Occipital lobe (tissue), 3 donors: ENCODE measurements at places on chromosomes 3 and 15. TPM values are rescaled to one million over a fixed set of nuclear protein-coding genes. Genes with fewer than 3 reads are reported as not detected.

DNA sequence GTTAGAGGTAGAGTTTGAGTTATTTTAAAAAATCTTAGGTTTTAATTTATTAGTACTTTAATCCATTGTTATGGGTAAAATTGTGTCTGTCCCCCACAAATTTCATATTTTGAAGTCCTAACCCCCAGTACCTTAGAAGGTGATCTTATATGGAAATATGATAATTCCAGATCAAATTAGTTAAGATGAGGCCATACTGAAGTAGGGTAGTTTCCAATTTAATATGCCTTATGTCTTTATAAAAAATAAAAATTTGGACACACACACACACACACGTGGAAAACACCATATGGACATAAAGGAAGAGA lies 18.6 kb upstream of the ADGRG7 start:
- DNase-seq: no peak

- DNase-seq: no peak
These were observed 52.8 kb downstream of the PPM1L start for GRCh38 chr3:160808838-160809237.

GRCh38 chr3:158709666-158710083 lies 22.6 kb downstream of the RARRES1 start:
- DNase-seq: no peak

- no peak for DNase-seq
These were observed 47.1 kb downstream of the PDIA5 start for GRCh38 chr3:123113889-123114450.

DNA sequence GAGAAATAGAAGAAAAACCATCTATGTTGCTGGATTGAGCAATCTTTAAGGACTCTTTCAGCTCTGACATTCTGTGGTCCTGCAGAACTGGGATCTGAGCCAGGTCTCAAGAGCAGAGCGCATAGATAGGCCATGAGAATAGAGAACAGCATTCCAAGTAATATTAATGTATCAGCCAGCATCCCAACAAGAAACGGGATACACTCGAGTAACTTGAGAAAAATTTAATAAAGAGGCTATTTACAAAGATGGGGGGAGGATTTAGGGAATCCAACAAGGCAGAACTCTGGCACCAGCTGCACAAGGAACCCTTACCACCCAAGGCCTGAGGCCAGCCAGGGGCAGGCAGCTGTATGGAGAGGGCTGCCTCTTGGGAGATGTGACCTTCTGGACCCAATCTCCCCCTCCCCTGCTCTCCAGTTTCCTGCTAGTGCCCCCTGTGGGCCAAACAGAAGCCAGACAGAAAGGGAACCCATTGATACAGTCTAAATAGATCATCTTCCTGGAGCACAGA lies 8.2 kb downstream of the TMOD2 start:
- DNase-seq: no peak

DNA sequence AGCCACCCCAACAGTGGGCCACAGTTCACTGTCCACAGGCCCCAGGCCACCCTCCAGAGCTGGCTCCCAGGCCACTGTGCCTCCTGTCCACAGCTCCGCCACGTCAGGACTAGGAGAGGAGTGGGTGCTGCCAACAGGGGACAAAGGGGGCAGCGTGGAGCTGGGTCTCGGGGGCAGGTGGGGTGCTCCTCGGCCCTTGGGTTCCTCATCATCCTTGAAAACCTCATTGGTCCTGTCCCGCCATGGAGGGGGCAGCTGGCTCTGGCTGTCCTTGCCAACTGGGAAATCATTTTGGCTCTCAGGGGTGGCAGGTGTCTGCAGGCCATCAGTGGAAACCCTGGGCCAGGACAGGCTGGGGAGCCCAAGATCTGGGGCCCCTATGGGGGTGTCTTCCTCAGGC lies 45.2 kb downstream of the ADAMTS7 start:
- no peak for DNase-seq

- DNase-seq: no peak
These were observed 12.6 kb upstream of the RTP3 start for GRCh38 chr3:46484911-46485778.

DNA sequence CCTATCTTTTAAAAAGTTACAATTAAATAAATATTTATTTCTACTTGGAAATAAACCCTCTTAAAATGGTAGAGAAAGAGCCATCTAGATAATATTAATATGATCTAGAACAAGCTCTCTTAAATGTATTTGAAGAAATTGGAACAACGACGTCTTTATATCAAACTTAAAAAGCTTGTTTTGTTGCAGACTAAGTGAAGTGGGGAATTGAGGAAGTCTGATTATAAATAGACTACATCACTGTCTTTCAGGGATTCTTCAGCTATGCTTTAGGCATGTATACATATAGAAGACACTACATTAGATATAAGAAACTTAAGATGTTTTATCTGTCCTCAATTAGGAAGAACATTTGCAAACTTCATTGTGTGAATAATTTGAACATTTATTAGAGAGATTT lies 1.8 kb downstream of the BCHE start:
- DNase-seq: no peak

DNA sequence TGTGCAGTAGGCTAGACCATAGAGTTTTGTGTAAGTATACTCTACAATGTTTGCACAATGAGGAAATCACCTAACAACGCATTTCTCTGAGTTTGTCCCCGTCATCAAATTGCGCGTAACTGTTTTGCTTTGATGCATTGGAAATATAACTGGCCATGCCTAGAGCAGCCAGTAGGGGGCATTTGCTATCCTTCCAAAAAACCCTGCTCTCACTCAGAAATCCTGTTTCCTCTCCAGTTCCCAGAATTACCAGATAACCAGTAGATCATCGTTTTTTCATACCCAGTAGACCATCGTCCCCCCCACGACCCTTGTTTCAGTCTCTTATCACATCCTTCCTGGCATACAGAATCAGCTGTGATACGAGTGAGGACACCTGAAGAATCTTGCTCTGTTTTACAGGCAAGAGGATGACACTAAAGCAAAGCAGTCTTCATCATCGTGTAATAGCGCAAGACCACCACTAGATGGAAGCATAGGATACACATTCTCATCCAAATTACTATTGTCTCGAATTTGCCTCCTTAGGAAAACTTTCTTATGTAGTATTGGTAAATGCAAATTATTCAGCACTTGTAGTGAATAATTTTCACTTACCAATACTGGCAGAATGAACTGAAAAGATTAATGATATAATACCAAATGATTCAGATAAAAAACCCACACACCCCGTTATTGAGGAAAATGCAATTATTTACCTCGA lies 4.4 kb upstream of the GABRR3 start:
- peak; percentile 61 for DNase-seq

DNA sequence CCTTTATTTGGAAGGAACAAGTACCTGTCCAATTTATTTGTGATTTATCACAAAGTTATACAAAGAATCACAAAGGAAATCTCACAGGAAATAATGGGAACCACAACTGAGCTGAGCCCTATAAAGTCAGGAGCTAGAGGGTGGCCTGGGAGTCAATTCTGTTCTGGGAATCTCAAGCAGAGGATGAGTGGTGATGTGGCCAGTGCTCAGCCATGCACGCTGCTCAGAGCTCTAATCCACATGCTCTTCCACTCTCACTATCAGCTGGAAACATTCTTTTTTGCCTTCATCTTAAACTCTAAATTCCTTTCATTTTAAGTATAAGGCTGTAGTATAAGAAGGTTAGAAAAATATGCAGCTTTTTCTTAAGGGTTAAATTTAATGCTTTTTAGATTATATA lies 36.6 kb downstream of the UACA start:
- no peak for DNase-seq

GRCh38 chr3:184160456-184160855 lies 5.3 kb downstream of the DVL3 start:
- DNase-seq: no peak

DNA sequence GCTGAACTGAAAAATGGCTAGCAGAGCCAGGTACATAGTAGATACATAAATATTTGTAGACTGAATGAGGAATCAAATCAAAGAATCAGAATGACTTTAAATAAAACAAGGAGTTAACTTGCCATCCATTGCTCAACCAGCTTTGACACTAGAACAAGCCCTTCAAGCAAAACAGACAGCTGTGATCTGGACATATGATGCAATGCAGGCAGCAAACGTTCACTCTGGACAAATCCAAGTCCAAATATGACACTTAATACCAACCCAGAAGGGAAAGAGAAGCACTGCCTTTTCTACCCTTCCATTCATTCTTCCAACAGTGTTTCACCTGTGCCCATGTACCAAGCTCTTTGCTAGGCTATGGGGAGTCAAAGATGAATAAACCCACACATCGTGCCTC lies 4.5 kb downstream of the THRB start:
- DNase-seq: no peak

- no peak for DNase-seq
These were observed 123.1 kb upstream of the UMPS start for GRCh38 chr3:124607163-124607562.

GRCh38 chr3:98564282-98565005 lies 29.0 kb downstream of the CPOX start:
- no peak for DNase-seq

DNA sequence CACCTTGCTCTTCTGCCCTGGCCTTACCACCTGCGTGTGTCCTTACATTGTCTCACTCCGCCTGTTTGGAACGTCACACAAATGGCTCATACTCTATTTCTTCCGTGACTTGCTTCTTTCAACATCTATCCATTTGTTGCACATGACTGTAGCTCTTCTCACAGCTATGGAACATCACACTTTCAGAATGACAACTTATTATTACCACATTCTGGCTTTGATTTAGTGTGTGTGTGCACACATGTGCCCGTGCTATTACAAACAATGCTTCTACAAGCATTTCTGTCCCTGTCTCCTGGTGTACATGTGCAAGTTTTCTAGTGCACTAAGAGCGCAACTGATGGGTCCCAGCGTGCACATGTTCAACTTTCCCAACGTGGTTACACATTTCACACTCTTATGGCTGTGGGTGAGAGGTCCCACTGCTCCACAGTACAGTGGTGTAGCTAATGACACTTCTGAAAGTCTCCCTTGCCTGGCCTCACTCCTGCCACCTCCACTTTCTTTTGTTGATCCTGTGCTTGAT lies 37.8 kb downstream of the PTH1R start:
- no peak for DNase-seq

DNA sequence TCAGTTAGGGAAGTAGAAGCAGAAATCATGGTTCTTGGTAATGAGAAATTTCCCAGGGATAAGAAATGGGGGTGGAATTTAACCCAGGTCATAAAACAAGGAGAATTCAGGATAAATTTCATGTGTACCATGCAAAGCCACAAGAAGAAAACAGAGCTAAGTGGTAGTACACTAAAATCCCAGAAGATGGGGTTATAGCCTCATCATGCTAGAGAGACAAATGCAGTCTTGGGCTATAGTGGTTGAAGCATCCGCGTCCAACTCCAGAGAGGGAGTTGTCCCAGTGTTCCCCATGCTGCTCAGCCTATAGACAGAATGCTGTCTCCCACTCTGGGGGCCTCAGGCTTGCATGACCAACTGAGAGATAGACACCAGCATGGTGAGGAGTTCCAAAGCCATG lies 36.2 kb upstream of the CLRN1 start:
- no peak for DNase-seq

DNA sequence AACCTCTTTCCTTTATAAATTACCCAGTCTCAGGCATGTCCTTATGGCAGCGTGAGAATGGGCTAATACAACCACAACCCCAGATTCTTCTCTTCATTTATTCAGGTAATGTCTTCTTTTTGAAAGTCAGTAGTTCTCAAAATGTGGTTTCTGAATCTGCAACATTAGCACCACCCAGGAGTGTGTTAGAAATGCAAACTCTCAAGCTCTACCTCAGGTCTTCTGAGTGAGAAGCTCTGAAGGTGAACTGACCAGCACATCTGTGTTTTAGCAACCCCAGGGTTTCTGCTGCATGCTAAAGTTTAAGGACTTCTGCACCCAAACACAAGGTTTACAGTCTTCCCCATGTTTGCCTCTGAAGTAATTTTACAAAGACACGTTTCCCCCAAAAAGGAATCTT lies 22.3 kb upstream of the TRIM59 start:
- no peak for DNase-seq

- no peak for DNase-seq
These were observed 32.9 kb downstream of the WNT7A start for GRCh38 chr3:13846716-13847570.

GRCh38 chr3:58724336-58724735 lies 57.8 kb upstream of the FAM3D start:
- no peak for DNase-seq

DNA sequence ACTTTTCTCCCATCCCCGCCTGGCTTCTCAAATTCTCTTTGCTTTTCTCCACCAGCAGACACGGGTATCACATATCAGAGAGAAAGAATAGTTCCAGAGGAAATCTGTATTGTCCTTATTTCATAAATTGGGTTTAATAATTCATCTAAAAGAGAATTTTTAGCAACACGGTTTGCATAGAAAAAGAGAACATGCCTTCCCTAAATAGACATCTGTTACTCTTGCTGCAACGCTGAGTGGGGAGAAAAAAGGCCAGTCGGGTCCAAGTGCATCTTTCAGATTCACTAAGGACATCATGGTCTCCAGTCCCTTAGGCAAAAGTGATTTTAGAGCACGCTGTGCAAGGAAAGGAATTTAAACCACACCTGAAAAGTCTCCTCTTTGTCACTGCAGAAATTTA lies 201.3 kb downstream of the ABHD5 start:
- no peak for DNase-seq

LRRIQ4 gene
- total RNA-seq: 0.31 TPM

SLC22A14 gene
- total RNA-seq: 0.31 TPM

HYKK gene
- total RNA-seq: 1.2 TPM

KIF7 gene
- total RNA-seq: 5.1 TPM

CLDN18 gene
- total RNA-seq: not detected

PIGX gene
- total RNA-seq: 46.6 TPM

ASB14 gene
- total RNA-seq: not detected

CTXN2 gene
- 0.16 TPM for total RNA-seq

TMEM42 gene
- 6.9 TPM for total RNA-seq
